ENCODE measurements at places on chromosomes 2 and 18.

GRCh38 chr2:41900101-41900577, 147.7 kb upstream of the PKDCC start:
- no peak for DNase-seq

- DNase-seq = no peak
Measured at GRCh38 chr2:30408961-30409387, 38.1 kb upstream of the LCLAT1 start.

DNA sequence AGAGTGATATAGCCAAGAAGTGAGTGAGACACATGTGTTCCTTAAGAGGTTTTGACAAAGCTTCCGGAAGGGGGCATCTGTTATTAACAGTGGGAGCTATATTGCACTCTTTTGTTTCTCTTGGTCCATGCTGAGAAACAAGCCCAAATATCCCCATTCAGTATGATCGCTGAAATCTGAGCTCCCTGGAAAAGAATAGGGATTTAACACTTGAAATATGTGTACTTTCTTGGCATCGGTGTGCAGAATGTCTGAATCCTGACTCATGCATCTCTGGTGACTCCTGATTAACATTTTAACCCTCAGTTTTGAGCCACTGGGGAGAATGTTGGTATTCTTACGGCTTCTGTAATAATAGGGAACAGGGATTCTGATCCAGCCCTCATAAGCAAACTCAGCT, 448.1 kb downstream of the TSN start:
- DNase-seq = no peak

- DNase-seq = no peak
Measured at GRCh38 chr2:157052685-157053224, 204.8 kb upstream of the GALNT5 start.

DNA sequence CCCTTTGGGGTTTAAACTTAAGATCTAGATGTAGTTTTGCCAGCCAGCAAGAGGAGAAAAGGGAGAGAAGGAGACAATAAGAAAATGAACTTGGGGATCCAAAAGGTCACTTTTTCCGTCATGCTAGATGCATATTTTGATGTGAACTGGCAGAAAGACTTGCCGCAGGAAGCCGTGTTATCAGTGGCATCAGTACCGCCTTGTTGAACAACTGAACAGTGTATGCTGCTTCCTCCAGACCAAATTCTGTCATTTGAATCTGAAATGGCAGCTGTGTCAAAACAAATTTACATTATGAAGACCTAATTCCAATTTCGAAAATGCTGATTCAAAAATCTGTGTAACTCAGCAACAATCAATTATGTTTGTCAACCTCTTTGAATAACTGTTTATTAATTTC, 42.1 kb downstream of the TMEM200C start:
- DNase-seq = no peak

- DNase-seq = no peak
Measured at GRCh38 chr2:70094978-70095719, 7.9 kb downstream of the PCBP1 start.

DNA sequence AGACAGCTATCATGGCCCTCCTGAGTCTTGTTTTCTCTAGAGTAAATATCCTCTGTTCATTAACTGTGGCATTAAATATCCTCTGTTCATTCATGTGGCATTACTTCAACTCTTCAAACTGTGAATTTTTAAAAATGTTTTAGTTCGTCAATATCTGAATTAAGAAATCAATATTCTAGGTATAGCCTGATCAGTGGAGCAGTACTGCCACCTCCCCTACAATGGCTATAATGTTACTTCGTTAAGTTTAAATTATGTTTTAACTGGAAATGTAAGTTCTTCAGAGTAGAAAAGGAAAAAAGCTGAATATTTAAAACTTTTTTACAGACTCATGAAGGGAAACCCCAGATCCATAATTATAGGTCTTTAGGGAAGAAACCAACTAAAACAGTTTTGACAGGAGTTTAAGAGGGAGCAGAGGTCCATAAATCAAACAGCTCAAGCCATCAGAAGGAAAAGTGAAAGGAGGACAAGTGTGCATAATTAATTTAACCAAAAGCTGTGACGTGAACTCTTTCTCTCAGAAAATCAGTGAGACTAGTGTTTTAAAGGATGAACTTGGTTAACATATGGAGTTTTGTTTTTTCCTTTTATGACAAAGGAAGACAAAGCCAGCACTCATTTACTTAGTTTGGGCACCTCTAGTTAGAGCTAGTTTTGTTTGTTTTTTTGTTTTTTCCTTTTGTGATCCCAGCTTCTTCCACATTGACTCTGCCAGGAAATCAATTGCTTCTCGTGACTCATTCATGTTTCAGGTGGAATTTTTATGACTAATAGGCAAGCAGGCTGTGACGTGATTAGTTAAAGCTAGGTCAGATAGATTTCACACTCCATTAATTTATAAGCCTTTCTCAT, 44.9 kb downstream of the RBBP8 start:
- no peak for DNase-seq

GRCh38 chr18:26579941-26580618, 31.7 kb upstream of the KCTD1 start:
- no peak for DNase-seq

DNA sequence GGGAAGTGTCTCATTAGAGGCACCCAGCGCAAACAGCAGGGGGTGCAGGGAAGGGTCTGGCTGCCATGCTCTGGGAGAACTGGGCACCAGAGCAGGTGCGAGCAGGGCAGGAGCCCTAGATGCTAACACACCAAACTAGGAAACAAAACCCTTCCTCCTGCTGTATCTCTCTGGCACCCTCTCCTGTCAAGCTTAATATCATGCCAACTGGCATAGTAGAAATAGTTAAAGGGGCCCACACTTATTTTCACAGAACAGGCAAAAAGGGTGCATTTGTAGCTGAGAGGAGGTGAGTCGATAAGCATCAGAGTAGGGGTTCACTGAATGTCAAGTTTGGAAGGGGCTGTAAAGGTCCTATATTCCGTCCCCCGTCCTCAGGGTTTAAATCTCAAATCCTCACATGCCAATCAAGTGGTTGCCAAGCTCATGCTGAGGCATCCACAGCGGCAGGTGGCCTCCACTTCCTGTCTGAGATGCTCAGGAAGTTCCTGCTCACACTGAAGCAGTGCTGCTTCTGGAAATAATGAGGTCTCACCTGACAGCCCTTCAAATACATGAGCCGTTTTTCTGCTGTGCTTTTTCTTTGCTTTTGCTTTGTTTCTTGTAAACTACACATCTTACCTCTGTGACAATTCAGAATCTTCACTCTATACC, 14.9 kb upstream of the ACKR3 start:
- no peak for DNase-seq

DNA sequence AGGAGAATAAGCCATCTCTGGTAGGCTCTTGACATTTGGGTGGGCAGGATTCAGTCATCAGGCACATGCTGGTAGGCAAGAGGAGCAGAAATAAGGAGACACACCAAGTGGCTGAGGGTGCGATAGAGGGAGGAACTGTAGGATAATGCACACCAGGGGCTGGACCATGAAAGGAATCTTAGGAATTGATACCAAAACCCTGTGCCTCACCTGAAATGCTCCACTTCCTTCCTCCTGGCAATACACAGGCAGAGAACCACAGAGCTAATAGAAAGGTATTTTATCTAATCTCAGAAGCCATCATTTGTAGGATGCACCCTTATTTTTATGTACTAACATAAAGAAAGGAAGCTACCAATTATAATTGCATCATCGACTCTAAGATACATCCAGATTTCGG, 4.4 kb upstream of the CYP1B1 start:
- DNase-seq = no peak

DNA sequence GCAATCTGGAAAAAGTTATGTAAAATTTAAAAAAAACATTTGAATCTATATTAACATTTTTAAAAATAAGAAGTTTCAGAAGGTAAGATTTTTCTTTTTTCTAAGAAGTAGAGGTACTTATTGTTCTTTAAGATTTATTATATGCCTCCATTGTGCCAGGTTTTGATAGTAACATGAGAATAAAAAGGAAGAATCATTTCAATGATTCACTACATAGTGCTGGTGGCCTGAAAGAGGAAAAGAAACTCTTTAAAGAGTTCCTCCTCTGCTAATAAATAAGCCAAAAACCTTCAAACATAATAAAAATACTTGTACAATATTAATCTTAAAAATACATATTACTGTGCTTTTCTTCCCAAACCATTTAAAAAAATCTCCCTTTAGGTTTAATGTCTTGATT, 69.0 kb downstream of the ANKRD44 start:
- DNase-seq = no peak

- peak; percentile 12 for DNase-seq
Measured at GRCh38 chr2:184599054-184599871, 934 bp downstream of the ZNF804A start.

Measured in HEK293T (cell line).